COR-L47 (cell line): ENCODE measurements at places on chromosomes 1 and 21.
A peak's percentile ranks its signal among the peaks of the same experiment; 100 is the strongest.

DNA sequence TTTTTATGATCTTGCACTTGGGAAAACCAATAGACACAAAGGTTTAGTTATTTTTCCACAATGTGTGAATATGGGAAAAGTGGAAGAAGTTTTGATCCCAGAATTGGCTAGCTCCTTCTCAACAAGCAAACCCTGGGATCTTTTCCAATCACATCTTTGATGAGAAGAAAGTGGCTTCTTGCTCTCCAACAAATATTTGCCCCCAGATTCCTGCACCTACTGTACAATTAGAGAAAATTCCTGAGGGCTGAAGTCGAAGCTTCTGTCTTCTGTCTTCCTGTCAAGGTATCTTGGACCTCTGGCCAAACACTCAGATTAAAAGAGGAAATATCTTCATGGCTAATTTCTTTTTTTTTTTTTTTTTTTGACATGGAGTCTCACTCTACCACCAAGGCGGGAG lies 113.1 kb upstream of the SLC45A1 start:
- DNase-seq = no peak

DNA sequence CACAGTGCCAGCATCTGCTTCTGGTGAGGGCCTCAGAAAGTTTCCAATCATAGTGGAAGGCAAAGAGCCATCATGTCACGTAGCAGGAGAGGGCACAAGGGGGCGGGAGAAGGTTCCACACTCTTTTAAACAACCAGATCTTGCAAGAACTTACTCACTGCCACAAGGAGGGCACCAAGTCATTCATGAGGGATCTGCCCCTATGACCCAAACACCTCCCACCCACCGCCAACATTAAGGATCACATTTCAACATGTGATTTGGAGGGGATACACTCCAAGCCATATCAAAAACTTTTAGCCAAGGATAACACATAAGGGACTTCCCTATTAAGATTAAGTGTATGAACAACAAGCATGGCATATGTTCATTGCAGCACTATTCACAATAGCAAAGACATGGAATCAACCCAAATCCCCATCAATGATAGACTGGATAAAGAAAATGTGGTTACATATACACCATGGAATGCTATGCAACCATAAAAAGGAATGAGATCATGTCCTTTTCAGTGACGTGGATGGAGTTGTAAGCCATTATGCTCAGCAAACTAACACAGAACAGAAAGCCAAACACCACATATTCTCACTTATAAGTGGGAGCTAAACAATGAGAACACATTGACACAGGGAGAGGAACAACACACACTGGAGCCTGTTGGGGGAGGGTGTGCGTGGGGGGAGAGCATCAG lies 19.9 kb upstream of the SLC35F3 start:
- no peak for DNase-seq

DNA sequence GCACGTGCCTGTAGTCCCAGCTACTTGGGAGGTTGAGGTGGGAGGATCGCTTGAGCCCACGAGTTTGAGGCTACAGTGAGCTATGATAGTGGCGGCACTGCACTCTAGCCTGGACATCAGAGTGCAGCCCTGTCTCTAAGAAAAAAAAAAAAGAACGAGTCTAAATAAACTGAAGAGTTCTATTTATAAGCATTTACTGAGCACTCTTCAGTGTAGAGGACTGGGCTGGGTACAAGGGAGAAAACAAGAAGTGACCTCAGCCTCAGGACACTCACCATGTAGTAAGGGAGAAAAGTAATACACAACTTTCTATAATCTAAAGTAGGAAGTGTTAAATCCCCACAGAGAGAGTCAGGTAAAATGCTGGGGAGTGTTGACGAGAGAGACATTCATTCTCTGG lies 35.0 kb downstream of the NAV1 start:
- no peak for DNase-seq

- DNase-seq = no peak
Observed at GRCh38 chr1:22096036-22096435, 43.5 kb downstream of the CDC42 start.

GRCh38 chr1:111603979-111604378 lies 15.6 kb upstream of the RAP1A start:
- DNase-seq = no peak

DNA sequence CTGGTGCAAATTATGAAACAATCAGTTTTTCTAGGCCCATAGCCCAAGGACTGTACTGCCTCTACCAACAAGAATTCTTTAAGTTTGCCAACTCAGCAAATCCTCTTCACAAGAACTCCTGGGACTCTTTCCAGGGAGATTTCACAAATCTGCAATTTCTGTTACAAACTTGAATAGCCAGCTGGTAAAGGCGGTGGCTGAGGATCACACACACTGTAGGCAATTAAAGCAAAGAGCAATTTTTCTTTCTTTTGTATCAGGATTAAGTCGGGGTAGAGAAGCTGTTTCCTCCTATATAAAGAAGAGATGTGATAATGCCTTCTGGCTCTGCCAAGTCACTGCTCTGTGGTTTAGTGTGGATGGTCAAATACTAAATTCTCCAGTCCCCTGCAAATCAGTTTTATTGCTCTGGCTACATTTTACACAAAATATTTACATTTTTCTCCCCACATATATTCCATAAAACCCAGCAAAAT lies 1.7 kb downstream of the ALDH9A1 start:
- no peak for DNase-seq

DNA sequence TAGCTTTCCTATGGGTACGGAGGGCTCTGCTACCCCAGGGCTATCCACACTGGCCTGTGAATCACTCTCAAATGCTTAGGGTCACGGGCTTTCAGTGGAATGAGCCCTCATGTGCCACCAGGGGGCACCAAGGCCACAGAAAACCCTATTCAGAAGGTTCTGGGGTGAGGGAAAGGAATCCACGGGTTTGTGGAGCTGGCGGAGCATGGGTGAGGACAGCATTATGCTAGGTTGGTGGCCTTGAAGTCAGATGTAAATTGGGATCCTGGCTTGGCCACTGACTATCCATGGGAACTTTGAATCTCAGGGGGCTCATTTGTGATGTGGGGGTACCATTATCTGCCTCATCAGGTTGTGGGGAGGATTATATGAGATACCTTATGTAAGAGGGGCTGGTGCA lies 5.1 kb upstream of the LAMTOR5 start:
- DNase-seq = peak; percentile 57

DNA sequence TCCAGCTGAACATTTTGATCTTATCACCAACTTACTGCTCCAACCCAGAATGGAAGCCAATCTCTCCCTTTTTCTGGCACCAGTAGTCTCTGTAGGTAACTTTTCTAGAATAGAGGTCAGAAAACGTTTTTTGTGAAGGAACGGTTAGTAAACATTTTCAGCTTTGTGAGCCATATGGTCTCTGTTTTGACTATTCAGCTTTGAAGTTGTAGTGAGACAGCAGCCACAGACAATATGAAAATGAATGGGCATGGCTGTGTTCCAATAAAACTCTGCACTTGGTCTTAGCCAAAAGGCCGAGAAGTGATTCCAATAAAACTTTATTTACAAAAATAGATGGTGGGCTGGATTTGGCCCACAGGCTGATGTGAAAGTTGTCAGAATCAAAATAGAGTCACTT lies 28.9 kb downstream of the MAP10 start:
- no peak for DNase-seq

- peak; percentile 72 for DNase-seq
Observed at GRCh38 chr1:111739925-111740765, 950 bp upstream of the INKA2 start.

DNA sequence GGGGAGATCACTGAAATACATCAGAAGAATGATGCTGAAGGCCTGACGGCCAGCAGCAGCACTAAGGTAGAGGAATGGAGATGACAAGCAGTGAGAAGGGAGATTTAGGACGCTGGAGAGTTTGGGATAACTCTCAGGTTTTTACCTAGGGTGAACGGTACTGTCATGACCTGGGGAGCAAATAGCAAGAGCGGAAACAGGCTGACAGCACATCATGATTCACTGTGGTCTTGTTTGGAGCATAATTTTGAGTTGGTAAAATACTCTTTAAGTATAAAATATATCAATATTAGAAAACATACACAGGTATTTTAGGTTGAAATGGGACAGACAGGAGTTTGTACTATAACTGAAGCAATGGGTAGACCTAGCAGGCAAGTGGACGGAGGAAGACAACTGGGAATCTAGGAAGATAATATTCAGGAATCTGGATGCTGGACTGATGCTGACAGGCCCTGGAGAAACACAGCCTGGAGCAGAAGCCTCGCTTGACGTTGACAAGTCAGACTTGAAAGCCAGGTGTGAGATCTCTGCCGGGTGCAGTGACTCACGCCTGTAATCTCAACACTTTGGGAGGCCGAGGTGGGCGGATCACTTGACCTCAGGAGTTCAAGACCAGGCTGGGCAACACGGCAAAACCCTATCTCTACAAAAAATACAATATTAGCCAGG lies 33.3 kb downstream of the ALG14 start:
- no peak for DNase-seq
